IPS DF 6.9 (cell line): ENCODE measurements at places on chromosomes 5 and 9.

DNA sequence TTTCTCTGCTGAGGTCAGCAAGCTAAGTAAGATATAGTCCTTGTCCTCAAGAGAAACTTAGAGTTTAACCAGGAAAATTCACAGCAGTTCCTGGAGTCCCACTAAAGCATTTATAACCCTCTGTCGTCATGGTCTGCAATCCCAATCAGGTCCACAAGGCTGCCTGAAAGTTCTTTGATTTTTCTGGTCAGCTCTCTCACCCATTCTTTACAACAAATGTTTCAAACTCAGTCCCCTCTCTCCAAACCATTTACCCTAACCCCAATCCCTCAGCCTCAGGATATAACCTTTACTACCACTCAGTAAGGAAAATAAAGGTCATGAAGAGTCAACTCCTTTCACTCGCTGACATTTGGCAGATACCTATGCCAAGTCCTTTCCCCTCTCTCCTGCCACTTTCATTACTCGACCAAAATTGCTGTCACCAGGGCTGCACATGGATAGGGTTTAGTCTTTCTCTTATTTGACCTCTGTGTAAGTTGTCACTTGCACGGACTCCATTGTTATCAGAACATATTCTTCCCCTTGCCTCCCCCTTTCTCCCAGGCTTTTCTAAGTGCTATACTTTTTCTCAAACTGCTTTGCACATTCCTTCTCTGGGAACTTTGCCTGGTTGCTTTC lies 936.6 kb downstream of the NR2F1-AS1 start:
- no peak for DNase-seq

GRCh38 chr5:112165399-112165798 lies 253.7 kb downstream of the EPB41L4A start:
- no peak for DNase-seq

DNA sequence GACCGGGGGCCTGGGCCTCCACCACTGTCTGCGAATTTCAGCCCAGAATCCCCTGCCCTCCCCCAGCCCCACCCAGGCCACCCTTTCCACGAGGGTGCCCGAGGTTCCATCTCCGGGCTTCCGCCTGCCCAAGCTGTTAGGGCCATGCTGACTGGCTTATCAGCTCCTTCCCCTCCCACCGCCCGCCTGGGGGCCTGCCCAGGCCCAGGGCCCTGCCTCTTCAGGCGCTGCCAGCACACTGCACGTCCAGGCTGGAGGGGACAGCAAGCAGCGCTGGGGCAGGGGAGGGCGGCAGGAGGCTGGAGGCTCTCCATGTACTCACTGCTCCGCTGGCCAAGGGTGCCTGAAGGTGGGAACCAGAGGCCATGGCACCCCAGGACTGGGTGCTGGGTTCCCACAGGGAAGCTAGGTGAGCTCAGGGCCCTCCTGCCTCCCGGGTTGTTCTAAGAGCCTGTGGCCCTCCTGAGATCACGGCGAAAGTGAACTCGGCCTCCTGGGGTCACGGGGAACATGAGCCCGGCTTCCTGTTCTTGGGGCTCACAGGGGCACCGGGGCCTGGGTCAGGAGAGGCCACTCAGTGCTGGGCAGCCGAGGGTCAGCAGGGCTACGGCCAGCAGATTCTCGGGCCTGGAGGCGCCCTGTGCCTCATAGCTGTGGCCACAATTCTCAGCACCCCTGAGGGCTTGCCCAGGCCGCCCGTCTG lies 57.7 kb upstream of the EGFL7 start:
- no peak for DNase-seq

GRCh38 chr9:98860871-98861293 lies 53.4 kb downstream of the GALNT12 start:
- no peak for DNase-seq

DNA sequence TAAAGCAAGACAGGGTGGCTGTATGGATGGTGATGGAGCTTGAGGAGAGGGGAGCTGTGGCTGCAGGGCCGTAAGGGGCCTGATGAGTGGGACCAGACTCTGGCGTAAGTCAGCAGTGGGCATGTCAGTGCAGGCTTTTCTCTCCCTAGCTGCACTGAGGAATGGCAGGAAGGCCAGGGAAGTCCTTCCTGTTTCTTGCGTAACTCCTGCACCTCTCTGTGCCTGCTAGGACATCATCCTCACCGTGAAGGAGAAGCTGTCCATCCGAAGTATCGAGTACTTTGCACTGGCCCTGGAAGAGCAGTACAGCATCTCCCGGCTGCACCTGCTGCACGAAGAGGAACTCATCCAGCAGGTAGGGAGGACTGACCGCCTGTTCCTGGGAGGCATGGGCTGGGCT lies 24.1 kb upstream of the TRMT10B start:
- no peak for DNase-seq

DNA sequence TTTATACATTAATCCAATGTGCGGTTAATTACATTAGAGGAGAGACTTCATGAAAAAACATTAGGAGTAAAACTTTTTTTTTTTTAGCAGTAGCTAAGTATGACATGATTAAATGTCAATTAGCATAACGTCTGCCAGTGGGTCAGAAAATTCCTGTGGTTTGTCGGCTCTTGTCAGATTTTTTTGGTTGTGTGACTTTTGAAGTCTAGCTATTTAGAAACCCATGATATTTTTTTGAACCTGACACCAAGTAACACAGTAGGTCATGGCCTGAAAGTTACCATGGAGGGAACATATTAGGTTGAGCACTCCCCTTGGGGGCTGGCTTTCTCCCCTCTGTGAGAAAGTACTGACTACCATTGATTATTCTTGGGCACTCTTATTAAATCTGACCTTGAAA lies 84.8 kb upstream of the ALDH1A1 start:
- DNase-seq = no peak
